Gastrocnemius medialis (tissue), 4 donors: ENCODE measurements at places on chromosomes 3 and 15.

DNA sequence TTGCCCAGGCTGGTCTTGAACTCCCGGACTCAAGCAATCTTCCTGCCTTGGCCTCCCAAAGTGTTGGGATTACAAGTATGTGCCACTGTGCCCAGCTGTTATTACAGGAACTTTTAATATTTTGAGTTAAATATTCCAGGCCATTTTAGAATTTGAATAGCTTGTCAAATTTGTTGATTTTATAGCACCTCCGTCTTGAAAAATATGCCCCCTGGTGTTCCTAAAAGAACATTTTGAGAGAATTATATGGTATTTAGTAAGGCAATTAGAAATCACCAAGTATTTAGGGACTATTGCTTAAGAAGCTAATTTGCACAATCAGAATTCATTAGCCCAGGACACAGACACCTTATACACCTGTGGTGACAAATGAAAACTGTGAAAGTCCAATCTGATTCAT lies 23.7 kb downstream of the PDE8A start:
- H3K27me3 ChIP-seq: no peaks in the 10 kb centered on the region
- H3K27ac ChIP-seq: no peak overlapping the region
- H3K36me3 ChIP-seq: no peaks in the 10 kb centered on the region
- no peak overlapping the region for H3K4me3 ChIP-seq
- peaks cover 67% of the 10 kb centered on the region for H3K4me1 ChIP-seq
- no peak for DNase-seq

DNA sequence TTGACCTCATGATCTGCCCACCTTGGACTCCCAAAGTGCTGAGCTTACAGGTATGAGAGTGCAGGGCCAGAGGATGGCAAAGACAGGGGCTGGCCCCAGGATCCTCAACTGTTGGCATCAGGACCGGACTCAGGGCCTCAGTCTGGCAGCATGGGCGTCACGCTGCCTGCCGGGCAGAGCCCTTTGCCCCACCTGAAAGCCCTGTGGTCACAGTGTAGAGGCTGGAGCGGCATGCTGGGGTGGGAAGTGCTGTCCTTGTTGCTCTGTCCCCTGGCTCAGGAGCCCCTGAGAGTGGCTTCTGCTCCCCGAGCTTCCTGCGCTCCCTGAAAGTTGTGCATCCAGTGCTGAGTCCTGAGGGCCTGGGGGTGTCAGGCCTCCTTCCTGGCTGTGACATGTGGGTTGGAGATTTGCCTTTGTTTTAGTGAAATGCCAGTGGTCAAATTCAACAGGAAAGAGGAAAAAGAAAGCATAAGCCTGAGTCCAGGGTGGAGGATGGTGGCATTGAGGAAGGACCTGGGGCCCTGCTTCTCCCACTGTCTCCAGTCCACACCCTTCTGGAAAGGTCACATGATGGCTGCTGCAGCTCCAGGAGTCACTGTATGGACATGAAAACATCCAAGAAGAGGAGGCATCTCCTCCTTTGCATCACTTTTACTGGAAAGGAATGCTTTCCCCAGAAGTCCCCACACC lies 147.2 kb downstream of the OR4M2 start:
- no peak for DNase-seq
- no peaks in the 10 kb centered on the region for H3K27me3 ChIP-seq
- H3K36me3 ChIP-seq: no peaks in the 10 kb centered on the region
- H3K4me1 ChIP-seq: no peaks in the 10 kb centered on the region
- no peak overlapping the region for H3K4me3 ChIP-seq
- H3K27ac ChIP-seq: no peak overlapping the region

- H3K4me1 ChIP-seq: no peaks in the 10 kb centered on the region
- DNase-seq: no peak
- no peaks in the 10 kb centered on the region for H3K36me3 ChIP-seq
- H3K4me3 ChIP-seq: no peak overlapping the region
- H3K27me3 ChIP-seq: no peaks in the 10 kb centered on the region
These were observed 273.3 kb downstream of the NSUN3 start for GRCh38 chr3:94336046-94336753.

DNA sequence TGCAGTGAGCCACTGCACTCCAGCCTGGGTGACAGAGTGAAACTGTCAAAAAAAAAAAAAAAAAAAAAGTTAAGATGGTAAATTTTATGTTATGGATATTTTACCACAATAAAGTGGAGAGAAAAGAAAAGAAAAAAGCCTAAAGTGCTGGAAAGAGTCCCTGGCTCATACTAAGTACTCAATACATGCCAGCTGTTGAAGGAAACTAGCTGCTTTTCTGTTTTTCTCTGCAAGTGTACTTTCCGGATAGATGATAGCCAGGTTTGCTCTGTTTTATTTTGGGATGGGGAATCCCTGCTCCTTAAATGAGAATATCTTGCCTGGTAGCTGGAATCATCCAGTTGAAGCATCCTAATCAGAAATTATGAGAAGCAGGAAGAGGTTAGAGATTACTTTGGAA lies 10.9 kb downstream of the EID1 start:
- no peaks in the 10 kb centered on the region for H3K36me3 ChIP-seq
- H3K4me1 ChIP-seq: no peaks in the 10 kb centered on the region
- no peak overlapping the region for H3K4me3 ChIP-seq
- no peak for DNase-seq
- H3K27ac ChIP-seq: no peak overlapping the region

DNA sequence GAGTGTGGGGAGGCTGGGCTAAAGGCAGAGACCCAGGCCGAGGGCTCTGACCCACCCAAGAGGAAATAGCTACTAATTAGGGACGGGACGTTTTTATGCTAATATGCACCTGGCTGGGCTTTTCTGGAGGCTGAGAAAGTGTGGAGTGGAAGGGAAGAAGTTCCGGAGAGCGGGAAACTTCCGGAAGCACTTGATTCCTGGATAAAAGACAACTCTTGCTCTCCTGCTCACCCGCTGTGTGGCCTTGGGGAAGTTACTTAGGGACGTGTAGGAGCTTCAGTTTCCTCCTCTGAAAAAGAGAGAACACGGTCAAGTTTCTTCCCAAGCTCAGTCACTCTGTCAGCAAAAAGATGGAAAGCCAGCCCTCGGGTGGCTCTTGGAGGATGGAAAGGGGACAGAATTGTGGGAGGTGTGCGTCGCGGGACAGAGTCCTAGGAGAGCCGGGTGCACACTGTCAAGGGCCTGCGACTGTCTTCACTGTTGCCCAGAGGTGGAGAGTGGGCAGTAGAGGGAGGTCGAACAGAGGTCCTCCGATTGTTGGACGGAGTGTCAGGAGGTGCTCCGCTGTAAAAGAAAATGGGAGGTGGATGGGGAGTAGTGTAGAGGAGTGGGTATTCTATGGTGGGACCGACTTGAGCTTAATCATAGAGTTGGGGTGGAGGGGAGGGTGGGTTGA lies 43.2 kb downstream of the EPHB3 start:
- peaks cover 6% of the 10 kb centered on the region for H3K27me3 ChIP-seq
- DNase-seq: no peak
- H3K4me3 ChIP-seq: peak overlapping the region; percentile 30
- peaks cover 8% of the 10 kb centered on the region for H3K4me1 ChIP-seq
- no peak overlapping the region for H3K27ac ChIP-seq

- H3K36me3 ChIP-seq: no peaks in the 10 kb centered on the region
- DNase-seq: no peak
These were observed 38.4 kb upstream of the MEIS2 start for GRCh38 chr15:37138591-37139215.

- H3K27me3 ChIP-seq: no peaks in the 10 kb centered on the region
- H3K4me3 ChIP-seq: no peak overlapping the region
- H3K4me1 ChIP-seq: no peaks in the 10 kb centered on the region
- H3K27ac ChIP-seq: no peak overlapping the region
- H3K36me3 ChIP-seq: no peaks in the 10 kb centered on the region
- no peak for DNase-seq
These were observed 139.4 kb downstream of the NECTIN3 start for GRCh38 chr3:111210866-111211564.

GRCh38 chr3:50140990-50141389 lies 14.1 kb upstream of the SEMA3F start:
- H3K27me3 ChIP-seq: no peaks in the 10 kb centered on the region
- H3K27ac ChIP-seq: no peak overlapping the region
- H3K4me3 ChIP-seq: no peak overlapping the region
- no peak for DNase-seq
- H3K4me1 ChIP-seq: peaks cover 12% of the 10 kb centered on the region
- H3K36me3 ChIP-seq: no peaks in the 10 kb centered on the region

- no peak overlapping the region for H3K4me3 ChIP-seq
- H3K4me1 ChIP-seq: no peaks in the 10 kb centered on the region
- no peaks in the 10 kb centered on the region for H3K27me3 ChIP-seq
- no peaks in the 10 kb centered on the region for H3K36me3 ChIP-seq
- DNase-seq: no peak
These were observed 168.3 kb upstream of the GBE1 start for GRCh38 chr3:81929697-81930096.

- no peaks in the 10 kb centered on the region for H3K36me3 ChIP-seq
- no peaks in the 10 kb centered on the region for H3K27me3 ChIP-seq
- no peaks in the 10 kb centered on the region for H3K4me1 ChIP-seq
- H3K4me3 ChIP-seq: no peak overlapping the region
- no peak overlapping the region for H3K27ac ChIP-seq
These were observed 44.4 kb downstream of the IL1RAP start for GRCh38 chr3:190558316-190558715.

GRCh38 chr15:42908538-42908937 lies 12.0 kb downstream of the TTBK2 start:
- H3K27me3 ChIP-seq: no peaks in the 10 kb centered on the region
- H3K4me3 ChIP-seq: no peak overlapping the region
- H3K36me3 ChIP-seq: no peaks in the 10 kb centered on the region
- H3K4me1 ChIP-seq: peaks cover 22% of the 10 kb centered on the region
- no peak for DNase-seq

DNA sequence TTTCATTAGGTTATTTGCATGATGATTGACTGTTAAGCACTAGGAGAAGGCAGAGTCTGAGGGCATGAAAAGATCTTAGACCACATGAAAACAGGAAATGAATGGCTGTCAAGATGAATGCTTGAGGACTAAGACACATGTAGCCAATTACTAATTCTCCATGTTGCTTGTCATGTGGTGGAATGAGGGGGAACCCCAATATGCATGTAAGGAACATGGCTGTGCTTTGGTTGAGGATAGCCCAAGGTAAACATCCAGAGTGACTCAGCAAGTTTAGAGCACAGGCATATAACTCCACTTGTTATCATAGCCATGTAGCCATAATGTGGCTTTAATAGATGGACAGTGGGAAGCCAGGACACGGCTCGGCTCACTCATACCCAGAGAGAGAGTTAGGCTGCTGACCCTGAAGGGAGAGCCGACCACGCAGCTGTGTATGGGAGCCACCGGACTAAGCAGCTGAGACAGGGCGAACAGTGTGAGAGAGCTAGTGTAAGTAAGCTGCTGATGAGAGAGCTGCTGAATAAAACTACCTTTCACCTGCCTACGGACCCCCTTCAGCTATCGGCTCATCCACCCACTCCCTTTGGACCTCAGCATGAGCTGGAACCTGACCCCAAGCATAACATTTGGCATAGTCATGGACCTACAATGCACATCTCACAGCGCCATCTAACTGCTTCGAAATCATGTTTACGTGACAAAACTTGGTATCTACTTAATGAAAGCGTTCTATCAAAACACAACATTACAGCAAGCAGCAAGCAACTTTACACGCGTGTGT lies 37.6 kb downstream of the ANO10 start:
- no peaks in the 10 kb centered on the region for H3K27me3 ChIP-seq
- peaks cover 9% of the 10 kb centered on the region for H3K4me1 ChIP-seq
- H3K27ac ChIP-seq: no peak overlapping the region
- H3K36me3 ChIP-seq: no peaks in the 10 kb centered on the region

GRCh38 chr3:190117981-190118380 lies 2.7 kb downstream of the P3H2 start:
- H3K27ac ChIP-seq: no peak overlapping the region
- DNase-seq: no peak
- H3K27me3 ChIP-seq: no peaks in the 10 kb centered on the region
- H3K4me1 ChIP-seq: peaks cover 7% of the 10 kb centered on the region

- H3K27ac ChIP-seq: no peak overlapping the region
- DNase-seq: no peak
- H3K27me3 ChIP-seq: no peaks in the 10 kb centered on the region
- no peak overlapping the region for H3K4me3 ChIP-seq
These were observed 230.4 kb downstream of the GABRG3 start for GRCh38 chr15:27201425-27201824.

GRCh38 chr3:84439476-84439875 lies 519.3 kb upstream of the CADM2 start:
- H3K36me3 ChIP-seq: no peaks in the 10 kb centered on the region
- H3K27ac ChIP-seq: no peak overlapping the region
- no peaks in the 10 kb centered on the region for H3K27me3 ChIP-seq
- DNase-seq: no peak
- H3K4me3 ChIP-seq: no peak overlapping the region

DNA sequence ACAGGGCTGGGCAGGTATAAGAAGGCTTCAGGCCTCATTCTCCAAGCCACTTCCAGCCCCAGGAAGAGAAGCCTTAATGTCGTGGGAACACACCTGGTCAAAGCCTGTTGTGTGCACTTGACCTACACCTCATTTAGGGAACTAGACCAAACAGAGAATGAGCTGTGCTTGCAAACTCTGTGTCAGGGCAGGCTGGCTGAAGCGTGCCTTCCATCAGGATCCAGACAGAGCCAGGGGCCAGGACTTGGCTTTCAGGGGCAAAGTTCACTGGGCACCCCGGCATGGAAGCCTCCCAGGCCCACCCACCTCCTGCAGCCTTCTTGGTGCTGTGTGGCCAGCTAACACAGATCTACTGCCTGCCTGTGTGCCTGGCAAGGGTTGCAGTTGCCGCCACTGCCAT lies 11.5 kb downstream of the RBPMS2 start:
- no peak overlapping the region for H3K27ac ChIP-seq
- H3K4me3 ChIP-seq: no peak overlapping the region
- no peak for DNase-seq
- no peaks in the 10 kb centered on the region for H3K36me3 ChIP-seq
- no peaks in the 10 kb centered on the region for H3K4me1 ChIP-seq
- H3K27me3 ChIP-seq: no peaks in the 10 kb centered on the region

- DNase-seq: peak; percentile 24
These were observed 26.3 kb upstream of the MNS1 start for GRCh38 chr15:56491110-56491722.

GRCh38 chr3:118001380-118001779 lies 1033.3 kb downstream of the IGSF11 start:
- no peaks in the 10 kb centered on the region for H3K27me3 ChIP-seq
- no peak overlapping the region for H3K27ac ChIP-seq
- no peak overlapping the region for H3K4me3 ChIP-seq
- H3K4me1 ChIP-seq: peaks cover 7% of the 10 kb centered on the region

GRCh38 chr3:161028555-161029153 lies 76.5 kb downstream of the B3GALNT1 start:
- DNase-seq: no peak
- H3K4me1 ChIP-seq: peaks cover 10% of the 10 kb centered on the region
- no peak overlapping the region for H3K4me3 ChIP-seq
- no peaks in the 10 kb centered on the region for H3K36me3 ChIP-seq

DNA sequence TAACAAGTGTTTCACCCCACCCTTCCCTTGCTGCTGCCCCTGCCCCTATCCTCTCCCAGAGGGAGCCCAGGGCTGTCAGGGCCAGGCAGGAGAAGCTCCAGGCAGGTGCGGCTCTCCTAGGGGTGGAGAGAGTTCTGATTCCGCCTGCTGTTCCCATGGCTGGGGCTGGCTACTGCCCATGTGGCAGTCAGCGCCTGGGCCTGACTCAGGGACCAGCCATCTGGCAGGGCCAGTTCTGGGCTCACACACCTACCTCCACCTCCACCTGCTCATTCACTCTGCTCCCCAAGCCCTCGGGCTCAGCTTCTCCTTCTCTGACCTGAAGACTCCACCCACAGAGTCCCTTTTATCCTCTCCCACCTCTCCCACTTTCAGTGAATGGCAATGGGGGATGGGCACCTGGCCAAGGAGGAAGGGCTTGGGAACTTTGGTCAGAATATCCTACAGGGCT lies 23.4 kb downstream of the AMOTL2 start:
- H3K4me3 ChIP-seq: no peak overlapping the region
- H3K27me3 ChIP-seq: no peaks in the 10 kb centered on the region
- peaks cover 78% of the 10 kb centered on the region for H3K4me1 ChIP-seq
- peak; percentile 79 for DNase-seq
- peak overlapping the region; percentile 76 for H3K27ac ChIP-seq
